Activated T-cell treated with anti-CD3 and anti-CD28 coated beads for 48 hours (primary cell): ENCODE measurements at places on chromosomes 6 and 20.

GRCh38 chr6:6602262-6602661 is 13.7 kb downstream of the LY86 start:
- no peak for DNase-seq

DNA sequence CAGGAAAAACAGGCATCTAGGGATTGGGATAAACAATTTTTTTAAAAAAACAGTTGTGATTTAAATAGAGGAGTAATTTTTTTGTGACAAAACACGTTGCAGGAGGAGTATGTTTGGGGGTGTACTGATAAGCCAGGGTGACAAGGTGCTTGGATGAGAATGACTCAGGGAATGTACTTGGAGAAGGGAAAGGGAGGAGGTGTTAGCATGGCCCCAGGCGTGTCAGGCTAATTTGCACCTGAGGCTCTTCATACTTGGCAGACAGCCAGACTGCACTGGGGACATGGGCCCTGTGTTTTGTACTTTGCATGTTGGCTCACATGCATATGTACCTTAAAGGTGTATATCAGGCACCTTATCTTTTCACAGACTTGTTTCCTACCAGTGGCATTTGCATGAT is 22.8 kb downstream of the PANK2 start:
- no peak for DNase-seq

- DNase-seq: no peak
Measured at GRCh38 chr6:158567871-158568401, 8.0 kb downstream of the TMEM181 start.

DNA sequence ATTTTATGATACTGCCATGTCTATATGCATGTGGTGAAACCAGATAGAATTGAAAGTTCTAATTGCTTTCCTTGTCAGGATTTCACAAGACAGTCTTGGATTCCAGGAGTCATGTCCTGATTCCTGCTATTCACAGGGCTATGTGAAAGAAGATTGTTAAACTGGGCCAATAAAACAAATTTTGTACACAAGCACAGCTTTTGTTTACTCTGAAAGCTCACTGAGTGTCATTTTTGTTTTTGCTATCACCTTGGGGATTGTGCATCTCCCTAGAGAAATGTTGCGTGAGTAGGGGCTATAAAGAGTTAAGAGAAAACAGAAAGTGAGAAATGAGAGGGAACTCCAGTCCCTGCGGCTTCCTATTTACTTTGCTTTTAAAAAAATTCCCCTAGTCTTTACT is 627.5 kb downstream of the PKHD1 start:
- no peak for DNase-seq

DNA sequence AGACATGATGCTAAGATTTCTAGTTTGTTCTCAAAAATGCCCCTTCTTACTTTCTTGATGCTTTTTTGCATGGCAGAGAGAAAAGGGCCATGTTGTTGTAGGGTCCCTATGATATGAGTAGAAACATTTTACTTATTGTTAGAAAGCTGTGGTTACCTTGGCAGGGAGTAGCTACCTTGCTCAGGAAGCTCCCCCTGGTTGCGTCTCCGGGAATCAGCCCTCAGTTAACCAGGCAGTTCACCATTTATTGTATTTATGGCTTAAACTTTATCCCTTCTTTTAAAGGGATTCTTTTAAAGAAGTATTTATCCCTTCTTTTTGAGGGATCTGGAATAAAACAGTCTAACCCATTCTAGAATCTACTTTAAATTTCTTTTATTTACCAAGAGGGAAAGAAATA is 113.9 kb upstream of the PROKR2 start:
- DNase-seq: no peak

DNA sequence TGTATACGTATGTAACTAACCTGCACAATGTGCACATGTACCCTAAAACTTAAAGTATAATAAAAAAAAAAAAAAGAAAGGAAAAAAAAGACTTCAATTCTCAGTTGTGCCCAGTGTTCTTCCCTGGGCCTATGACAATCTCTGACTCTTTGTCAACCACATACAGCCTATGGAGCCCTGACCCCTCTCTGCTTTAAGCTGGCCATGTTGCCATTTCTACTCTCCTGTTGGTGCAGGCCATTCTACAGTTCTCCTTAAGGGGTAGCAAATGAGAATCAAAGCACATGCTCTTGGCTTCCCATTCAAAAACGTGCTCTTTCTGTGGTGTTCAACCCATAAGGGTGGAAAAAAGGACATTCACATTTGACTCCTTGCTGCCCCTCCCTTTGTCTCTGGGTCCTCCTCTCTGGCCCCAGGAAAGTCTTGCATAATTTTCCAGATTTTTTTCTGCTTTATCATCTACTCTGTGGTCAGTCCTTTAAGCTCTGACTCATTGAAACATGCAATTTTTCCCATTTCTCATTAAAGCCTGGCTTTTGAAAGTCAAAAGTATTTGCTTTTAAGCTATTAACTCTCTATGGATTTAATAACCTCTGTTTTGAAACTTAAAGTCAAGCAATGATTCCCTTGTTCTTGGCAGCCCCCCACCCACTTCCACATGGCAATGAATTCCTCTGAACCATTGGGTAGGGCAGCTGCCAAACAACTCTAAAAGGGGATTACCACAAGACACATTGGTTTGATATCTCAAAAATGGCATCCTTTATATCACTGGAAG is 208.6 kb upstream of the MCHR2 start:
- no peak for DNase-seq

DNA sequence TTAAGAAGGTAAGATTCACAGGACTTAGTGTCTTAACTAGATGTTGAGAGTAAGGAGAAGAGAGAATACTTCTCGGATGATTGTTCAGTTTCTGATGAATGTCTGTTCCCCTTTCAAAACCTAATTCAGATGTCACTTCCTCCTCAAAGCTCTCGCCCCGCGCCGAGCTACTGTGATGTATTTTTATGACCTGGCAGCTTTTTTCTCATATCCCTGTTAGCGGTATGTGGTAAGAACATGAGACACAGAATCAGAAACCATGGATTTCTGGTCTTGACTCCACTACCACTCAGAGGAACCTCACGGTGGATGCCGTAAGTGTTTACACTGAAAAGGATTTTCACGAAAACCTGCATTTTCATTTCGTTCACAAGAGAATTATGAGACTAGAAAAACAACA is 48.4 kb downstream of the CEP43 start:
- peak; percentile 47 for DNase-seq

GRCh38 chr20:63499338-63499969 is 571 bp upstream of the EEF1A2 start:
- DNase-seq: no peak

- DNase-seq: no peak
Measured at GRCh38 chr6:16493802-16494201, 255.4 kb downstream of the GMPR start.

DNA sequence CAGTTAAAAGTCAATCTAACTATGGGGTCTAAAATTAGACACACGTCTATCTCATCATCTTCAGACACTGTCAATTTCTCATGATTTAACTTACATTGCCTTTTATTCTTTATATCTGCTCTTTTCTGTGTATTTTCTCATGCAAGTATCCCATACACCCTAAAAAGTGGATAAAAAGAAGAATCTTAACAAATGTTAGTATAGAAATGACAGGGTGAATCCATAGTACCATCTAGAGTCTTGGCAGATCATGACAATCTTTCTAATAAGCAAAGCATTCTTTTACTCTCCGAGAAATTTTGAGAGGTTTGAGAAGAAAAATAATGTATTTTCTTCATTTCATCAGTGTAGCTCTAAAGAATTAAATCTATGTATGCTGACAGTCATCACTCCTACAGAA is 382.7 kb downstream of the C6orf118 start:
- DNase-seq: no peak

GRCh38 chr20:59661153-59661552 is 56.8 kb downstream of the PHACTR3 start:
- no peak for DNase-seq

DNA sequence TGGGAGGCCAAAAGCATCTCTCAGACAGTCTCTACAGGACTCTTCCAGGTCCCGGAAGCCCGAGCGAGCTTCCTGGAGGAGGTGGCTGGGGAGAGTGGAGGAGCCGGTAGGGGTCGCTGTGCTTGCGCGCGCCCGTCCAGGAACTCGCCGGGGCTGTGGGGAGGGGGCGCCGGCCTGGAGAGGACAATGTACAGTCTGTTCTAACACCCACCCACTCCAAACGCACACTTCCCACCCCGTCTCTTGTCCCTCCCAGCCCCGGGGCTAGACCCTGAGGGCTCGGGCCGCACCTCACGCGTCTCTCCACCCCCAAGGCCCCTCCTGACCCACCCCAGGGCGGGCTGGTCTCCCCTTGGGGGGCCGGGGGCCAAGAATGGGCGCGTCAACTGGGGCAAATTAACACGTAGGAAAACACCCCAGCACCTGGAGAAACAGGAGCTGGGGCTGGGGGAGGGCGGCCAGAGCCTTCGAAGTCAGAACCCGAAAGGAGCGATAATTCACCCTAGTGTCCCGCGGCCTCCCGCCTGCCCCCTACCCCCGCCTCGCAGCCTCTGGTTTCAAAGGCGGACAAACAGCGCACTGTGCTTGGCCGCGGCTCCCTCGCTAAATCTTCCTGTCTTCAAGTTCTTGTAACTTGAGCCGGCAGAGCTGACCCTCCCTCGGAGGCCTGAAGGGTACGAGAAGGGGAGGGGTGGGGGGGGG is 103.2 kb upstream of the FOXP4 start:
- DNase-seq: no peak

DNA sequence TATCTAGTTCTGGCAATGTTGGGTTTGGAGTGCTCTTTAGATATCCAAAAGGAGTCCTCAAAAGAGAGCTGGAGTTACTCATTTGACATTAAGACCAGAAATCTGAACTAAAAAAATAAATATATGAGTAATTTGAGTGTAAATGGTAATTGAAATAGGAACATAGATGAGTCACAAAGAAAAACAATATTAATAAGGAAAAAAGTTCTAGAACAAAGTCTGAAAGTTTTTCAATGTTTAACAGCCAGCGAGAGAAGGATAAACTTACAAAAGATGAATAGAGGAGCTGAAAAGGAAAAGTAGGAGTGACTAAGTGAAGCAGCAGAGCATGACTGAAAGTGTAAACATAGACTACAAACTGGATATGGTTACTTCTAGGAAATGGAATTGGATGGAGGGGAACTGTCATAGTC is 46.8 kb downstream of the EPM2A start:
- no peak for DNase-seq

DNA sequence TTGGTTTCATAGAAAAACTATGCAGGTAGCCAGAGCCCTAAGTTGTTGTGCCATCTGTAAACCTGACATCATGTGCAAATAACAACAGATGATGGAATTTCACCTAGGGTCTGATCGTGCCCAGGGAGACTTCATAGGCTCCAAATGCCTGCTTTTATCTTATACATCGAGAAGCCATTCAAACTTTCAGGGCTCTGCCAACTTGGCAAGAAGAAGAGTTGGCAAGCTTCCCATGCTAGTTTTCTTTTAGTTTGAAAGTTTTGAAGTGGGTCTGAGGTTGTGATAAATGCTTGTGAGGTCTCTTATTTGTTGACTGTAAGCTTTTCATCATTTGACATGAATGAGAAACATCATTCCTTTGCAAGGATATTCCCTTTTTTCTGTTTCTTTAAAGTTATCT is 175.4 kb upstream of the FLRT3 start:
- no peak for DNase-seq

DNA sequence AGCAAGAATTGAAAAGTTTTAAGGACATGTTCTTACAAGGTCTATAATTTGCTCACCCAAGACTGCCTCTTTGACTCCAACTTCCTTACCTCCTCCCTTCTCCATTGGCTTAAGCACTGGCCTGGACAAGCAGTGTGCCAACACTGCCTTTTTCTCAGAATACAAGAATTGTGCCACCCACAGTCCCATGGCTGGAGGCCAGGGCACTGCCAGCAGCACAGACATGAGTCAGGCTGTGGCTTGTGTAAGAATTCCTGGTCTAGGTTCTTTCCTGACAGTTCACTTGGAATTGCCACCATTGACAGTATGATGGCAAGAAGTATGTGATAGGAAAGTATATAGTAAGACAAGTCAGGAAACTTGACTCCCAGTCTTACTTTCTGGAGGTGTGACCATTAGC is 202.7 kb upstream of the MARCKS start:
- DNase-seq: no peak

- no peak for DNase-seq
Measured at GRCh38 chr6:99605074-99605734, 1.4 kb upstream of the PRDM13 start.

DNA sequence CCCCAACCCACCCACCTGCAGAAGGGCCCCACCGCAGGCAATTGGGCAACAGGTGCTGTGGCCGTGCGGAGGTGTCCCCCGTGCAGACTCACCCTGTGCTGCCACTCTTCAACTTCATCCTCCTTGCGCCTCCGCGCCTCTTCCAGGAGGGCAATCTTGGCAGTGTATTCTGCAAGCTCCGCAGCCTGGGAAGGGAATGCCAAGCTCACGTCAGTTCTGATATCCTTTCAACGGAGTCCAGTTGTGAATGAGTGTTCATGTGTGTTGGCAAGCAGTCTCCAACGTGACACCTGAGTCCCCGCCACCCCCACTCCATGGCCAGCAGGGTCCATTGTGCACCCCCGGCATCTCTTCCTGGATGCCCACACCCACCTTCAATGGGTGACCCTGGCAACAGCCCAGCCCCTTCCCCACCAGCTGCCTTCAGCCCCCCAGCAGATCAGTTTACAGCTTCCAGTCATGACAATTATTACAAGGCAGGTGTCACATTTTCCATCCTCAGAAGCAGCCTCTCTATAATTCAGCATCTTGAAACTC is 49.9 kb downstream of the EZR start:
- DNase-seq: no peak

DNA sequence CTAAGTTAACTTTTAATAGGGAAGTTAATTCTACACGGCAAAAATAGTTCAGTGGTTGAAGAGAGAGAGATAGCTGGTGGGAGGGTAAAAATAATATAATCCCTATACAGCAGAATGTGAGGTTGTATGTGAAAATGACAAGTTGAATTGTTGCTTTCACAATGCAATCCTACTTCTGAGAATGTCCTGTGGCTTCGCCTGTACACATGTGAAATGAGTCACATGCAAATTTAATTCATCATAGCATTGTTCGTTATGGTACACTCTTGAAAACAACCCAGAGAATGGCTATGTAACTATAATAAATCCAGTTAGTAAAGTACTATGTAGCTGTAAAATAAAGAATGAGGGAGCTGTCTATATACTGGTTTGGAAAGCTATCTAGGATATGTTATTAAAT is 46.0 kb upstream of the HINT3 start:
- DNase-seq: no peak

DNA sequence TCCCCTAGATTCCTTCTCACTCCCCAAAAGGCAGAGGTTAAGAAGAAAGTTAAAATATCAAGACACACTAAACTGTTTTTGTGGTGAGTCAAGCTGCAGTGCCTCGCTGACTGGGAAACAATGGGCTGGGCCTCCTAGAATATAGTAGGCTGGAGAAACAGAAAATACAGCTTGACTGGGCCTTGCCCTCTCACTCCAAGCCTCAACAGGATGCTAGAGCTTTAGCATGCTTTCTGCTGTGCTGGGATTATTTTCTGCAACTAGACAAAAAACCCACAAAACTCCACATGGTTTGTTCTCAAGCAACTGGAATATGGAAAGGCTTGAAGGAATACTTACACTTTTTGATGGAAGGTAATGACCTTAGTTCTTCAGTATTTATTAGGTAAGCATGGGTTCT is 27.9 kb downstream of the FOXO3 start:
- DNase-seq: no peak

- no peak for DNase-seq
Measured at GRCh38 chr20:17281478-17281877, 54.6 kb downstream of the PCSK2 start.

- DNase-seq: no peak
Measured at GRCh38 chr6:135826236-135826804, 25.2 kb upstream of the PDE7B start.

GRCh38 chr20:33234050-33234449 is 1.7 kb upstream of the BPIFA1 start:
- DNase-seq: no peak
